ENCODE measurements at places on chromosomes 3 and 15. TPM values are rescaled to one million over a fixed set of nuclear protein-coding genes. Genes with fewer than 3 reads are reported as not detected.

CASR gene
- not detected for total RNA-seq

CRYGS gene
- total RNA-seq: 0.40 TPM

HCN4 gene
- not detected for total RNA-seq

ANKUB1 gene
- total RNA-seq: not detected

P2RY14 gene
- not detected for total RNA-seq

Data from A375 (cell line).